AG04449 (cell line): ENCODE measurements at places on chromosomes 3 and 15.
A peak's percentile ranks its signal among the peaks of the same experiment; 100 is the strongest.

GRCh38 chr3:87002346-87002745, 11.4 kb upstream of the VGLL3 start:
- DNase-seq: no peak

- DNase-seq: no peak
Observed at GRCh38 chr15:50744601-50745000, 20.9 kb downstream of the SPPL2A start.

GRCh38 chr15:70493787-70494516, 269.4 kb downstream of the UACA start:
- no peak for DNase-seq

DNA sequence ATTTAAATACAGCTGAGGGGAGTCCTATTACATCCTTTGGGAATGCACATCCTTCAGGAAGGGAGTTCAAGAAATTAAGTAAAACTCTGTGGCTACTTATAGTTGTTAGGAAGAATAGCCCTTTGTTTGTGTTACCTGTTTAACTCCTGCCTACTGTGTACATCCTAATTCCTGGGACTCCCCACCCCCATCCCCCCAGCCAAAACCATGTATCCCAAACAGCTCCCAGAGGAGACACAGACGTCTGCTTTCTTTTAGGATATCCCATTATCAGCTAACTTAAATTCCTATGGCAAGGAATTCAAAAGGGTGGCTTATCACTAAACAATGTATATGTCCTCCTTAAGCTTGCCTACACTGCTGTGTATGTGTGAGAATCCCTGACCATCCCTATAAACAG, 581.7 kb downstream of the DIPK2A start:
- DNase-seq: no peak

- DNase-seq: no peak
Observed at GRCh38 chr3:121696186-121696585, 35.5 kb upstream of the HCLS1 start.

GRCh38 chr3:70180664-70181063, 131.8 kb downstream of the MDFIC2 start:
- no peak for DNase-seq

DNA sequence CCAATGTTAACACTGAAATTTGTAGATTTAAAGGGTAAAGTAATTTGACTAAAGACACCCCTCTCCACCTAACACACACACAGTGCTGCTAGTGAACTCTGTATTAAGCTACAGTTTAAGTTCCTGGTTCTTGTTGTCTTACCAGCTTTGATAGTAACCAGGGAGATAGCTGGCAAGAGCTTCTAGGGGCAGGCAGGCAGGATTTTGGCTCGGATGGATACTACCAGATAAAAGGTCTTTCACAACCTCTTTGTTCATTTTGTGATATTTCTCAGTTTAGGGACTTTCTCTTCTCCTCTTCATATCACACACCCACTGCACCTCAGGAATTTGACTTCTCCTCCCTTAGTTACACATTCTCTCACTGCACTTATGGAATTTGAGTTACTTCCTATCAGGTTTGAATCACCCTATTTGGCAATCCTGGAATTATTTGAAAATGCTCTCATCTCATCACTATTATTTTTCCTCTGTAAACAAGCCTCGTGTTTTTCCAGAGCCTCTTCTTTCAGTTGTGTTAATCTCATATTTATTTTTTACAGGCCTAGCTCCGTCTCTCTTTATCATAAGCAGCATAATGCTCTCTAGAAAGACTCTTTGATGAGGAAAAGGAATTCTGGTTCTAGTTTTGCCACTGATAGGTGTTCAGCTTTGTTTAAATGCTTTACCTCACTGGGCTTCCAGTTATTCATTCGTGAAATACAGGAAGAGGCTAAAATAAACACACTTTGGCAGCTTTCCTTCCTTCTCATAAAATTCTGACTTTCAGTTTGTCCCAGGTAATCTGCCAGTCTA, 23.0 kb upstream of the CLDN1 start:
- peak; percentile 91 for DNase-seq

DNA sequence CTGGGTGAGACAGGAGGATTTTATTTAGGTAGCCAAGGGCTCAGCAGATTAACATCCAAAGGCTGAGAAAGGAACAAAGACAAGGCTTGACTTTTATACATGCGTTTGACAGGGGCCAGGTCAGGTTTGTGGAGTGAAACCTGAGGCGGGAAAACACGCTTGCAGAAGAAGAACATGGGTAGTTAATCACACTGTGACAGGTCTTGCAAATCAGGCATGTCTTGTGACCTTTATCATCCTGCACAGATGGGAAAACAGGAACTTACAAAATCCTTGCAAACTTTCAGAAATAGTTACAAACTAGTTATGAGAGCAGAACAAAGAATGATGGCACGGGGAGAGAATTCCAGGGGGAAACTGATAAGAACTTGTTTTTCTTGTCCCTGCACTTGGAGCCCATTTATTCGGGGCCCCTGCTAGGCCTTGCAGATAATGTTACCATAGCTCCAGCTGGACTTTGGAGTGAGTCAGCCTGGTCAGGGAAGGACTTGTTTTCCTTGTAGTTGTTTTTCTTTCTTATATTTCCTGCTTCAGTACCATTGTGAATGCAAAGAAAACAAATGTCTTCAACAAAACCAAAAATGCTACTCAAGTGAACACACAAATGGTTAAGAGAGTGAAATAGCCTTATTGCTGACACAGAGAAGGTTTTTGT, 965.9 kb upstream of the ROBO1 start:
- no peak for DNase-seq

DNA sequence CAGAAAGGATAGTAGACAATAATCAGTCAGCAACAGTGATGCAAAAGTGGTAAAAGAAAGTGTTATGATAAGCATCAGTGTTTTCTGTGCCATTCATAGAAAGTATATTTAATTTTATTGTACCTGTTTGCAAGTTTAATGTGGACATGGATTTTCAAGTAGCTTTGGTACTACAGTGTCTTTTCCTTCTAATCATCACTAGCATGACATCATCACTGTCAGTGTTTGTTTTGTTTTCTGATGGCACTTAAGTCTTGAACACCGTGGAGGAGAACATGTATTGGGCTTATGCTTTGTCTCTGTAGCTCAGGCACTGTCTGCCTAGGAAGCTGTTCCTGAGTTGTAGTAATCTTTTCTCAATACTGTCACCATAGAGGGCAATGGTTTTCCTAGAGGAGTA, 41.9 kb downstream of the SETD5 start:
- no peak for DNase-seq

GRCh38 chr3:171829841-171830517, 13.2 kb upstream of the TMEM212 start:
- DNase-seq: no peak

DNA sequence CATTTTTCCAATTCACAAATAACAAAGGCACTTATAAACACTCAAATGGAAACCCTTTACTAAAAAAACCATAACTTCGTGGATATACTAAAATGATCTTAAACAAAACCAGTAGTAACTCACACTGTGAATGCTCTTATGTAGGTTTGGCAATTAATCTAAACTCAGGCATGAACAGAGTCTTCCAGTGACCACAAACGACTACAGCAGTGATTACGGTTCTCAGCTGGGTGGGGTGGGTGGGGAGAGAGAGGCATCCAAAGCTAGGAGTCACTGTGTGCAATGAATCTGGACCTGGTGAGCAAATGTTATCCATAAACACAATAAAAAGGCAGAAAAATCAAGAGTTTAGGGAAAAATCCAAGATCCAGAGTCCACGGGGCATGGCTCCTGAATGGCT, 21.3 kb downstream of the SLC12A8 start:
- DNase-seq: no peak

DNA sequence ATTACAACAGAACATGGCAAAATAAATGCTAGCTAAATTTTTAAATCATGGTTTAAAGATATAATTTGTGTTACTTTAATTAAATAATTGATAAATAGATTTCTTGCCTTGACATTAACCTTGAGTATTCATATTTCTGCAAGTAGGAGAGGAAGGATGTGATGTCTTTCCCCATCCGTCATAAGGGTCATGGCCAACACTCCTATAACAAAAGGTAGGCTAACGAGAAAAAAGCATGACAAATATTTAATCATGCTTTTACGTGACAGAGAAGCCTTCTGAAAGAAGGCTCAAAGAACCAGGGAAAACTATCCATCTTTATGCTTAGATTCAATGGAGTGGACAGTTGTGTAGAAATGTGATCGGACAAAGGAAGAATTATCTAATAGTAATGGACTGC, 135.2 kb downstream of the SERPINI1 start:
- no peak for DNase-seq

GRCh38 chr3:37991109-37991508, 523 bp downstream of the VILL start:
- no peak for DNase-seq

DNA sequence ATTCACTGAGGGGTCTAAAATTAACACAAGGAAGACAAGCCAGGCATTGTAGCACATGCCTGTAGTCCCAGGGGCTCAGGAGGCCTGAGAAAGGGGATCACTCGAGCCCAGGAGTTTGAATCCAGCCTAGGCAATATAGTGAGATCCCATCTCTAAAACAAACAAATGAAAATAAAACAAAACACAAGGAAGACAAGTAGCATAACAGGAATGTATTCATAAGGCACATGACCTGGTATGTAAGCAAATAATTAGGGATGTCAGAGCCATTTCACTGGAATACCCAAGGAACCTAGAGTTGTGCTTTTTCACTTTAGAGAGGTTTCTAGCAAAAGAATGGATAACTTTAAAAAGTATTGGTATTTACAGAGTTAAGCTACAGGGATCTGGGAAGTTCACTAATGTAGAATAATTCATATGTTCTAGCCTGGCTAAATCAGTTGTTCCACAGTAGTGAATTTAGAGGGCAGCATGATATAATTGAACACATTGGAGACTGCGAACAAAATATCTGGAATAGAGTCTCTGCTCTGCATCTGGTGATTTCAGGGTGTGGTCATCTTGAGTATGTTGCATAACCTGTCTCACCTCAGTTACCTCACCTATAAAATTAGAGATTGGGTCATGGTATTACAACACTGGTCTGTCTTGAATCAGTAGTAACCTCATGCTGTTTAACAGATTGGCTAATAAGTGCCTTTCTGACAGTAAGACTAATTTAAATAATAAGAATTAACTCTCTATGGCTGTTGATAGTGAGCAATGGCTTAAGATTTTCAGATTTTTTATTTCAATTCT, 9.3 kb downstream of the GRAMD1C start:
- no peak for DNase-seq

GRCh38 chr15:84823282-84823878, 6.2 kb downstream of the ALPK3 start:
- DNase-seq: no peak

DNA sequence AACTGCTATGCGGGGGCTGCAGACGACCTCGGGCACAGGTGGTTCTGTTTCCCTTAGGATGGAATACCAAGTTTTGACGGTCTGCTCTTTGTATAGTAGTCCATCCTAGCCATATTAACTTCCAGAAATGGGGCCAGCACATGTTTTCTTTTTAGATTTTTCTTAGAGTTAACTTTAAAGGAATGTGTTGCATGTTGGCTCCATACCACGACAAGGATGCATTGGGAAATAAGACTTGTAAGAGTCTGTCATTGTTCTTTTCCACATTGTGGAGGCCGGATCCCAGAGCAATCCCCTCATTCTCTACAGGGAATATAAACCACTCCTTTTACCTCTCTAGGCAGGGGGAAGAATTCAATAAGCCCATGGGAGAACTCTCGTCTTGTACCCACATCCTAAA, 87.1 kb upstream of the PLSCR4 start:
- no peak for DNase-seq

DNA sequence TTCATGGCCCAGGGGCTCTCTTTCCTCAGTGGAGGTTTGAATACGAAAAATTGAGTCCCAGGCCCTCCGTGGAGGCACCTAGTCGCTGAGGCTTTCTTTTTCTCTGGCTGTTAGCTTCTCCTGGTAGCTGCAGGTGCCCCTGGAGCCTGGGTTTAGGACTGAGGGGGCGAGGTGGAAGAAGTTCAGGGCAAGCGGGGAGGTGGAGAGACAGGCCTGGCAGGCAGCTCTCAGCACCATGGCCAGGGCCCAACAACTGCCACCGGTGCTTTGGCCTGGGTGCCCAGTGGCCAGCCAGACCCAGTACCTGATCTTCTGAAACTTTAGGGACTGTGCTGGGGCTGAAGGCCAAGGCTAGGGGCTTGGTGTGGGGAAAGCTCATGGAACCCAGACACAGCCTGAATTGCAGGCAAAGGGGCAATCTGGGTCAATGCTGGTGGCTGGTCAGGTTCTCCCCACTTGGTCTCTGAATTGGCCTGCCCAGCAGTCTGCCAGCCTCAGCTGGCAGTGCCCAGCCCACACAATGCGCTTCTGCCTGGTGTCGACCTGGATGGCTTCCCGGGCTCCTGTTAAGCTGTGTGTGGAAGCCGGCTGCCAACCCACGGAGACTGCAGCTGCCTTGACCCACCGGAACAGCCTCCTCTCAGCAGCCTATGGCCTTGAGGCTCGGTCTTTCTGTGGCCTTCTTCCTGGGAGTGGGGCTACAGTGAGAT, 30.3 kb upstream of the POLG start:
- DNase-seq: no peak

DNA sequence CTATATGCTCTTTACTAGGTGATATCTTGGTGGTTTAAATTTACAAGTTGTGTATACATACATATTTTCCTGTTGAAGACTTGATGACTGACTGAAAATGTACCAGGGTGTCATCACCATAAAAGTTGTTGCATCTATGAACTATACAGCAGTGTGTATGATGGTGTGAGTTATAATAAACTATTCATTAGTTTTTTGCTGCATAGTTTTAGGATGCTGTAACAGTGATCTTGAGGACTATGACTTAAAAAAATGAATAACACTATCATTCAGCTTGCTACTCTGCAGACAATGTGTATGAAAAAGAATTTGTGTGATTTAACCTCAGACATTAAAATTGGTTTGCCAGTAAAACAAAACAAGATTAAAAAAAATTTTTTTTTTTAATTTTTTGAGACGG, 49.0 kb downstream of the UBE2E2 start:
- DNase-seq: no peak

GRCh38 chr3:69354948-69355347, 30.9 kb downstream of the FRMD4B start:
- DNase-seq: no peak

DNA sequence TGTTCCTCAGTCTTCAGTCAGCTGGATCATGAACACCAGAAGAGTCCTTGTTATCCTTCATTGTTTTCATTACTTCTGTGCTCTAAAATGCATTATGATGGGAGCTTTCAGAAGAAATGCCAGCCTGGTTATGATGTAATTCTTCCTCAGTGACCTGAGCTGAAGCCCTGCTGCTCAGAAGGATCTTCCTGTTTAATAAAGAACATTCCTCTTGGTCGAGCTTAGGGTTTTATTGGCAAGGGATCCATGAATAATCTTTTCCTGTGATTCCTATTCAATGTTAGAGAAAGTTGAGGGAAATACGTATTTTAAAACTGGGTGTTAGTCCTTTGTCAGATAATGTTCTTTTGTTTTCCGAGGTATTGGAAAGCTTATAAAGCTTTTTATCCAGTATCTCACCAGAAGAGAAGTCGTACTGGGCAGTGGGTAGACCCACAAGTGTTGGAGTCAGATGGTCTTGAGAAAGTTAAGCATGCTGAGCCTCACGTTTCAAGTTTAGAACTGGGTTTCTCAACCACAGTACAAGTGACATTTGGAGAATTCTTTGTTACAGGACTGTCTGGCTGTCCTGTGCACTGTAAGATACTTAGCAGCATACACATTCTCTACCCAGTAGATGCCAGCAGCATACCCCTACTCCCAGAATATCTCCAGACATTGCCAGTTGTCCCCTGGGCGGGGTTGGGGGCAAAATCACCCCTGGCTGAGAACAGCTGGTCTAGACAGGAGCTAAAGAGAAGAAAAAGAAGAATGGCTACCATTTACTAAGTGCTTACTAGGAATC, 212.3 kb upstream of the BHLHE40 start:
- DNase-seq: no peak

GRCh38 chr3:111069974-111070771, 1.4 kb upstream of the NECTIN3 start:
- DNase-seq: no peak
